ENCODE measurements at places on chromosomes 4 and X.

- no peak for DNase-seq
Observed at GRCh38 chr4:131531087-131531486, 1618.0 kb upstream of the PCDH10 start.

DNA sequence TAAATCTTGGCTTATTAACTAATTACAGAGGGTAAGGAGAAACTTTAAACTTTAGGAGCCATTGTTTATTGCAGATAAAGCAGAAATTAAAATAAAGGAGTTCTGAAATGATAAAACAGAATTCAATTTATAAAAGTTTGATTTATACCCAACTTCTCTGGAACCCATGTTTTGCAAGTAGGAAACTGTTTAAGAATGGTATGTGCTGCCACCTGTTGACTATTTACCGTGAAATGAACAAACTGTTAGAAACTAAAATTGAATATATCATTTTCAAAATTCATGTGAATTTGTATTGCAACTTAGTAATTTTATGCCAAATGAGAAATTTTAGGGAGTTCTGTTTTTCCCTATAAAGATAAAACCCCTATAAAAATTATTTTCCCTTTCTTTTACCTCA lies 11.0 kb upstream of the TBC1D8B start:
- no peak for DNase-seq

DNA sequence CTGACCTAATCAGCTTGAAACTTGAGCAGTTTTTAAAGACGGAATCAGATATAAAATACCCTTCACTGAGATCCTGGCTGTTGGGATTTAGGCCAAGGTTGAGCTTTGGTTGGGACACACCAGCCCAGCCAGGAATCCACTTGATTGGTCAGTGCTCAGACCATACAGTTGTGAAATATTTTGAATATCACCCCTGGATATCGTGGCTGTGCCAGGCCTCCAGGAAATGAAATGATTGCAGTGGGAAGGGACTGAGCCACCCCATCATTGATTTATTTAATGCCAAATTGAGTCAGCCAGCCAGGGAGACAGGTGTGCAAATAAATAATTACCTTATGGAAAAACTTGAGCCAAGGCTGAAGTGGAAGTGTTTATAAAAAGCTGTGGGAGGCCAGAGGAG lies 128.4 kb upstream of the SCML1 start:
- DNase-seq = no peak

GRCh38 chrX:34546366-34546765 lies 110.7 kb downstream of the TMEM47 start:
- no peak for DNase-seq

DNA sequence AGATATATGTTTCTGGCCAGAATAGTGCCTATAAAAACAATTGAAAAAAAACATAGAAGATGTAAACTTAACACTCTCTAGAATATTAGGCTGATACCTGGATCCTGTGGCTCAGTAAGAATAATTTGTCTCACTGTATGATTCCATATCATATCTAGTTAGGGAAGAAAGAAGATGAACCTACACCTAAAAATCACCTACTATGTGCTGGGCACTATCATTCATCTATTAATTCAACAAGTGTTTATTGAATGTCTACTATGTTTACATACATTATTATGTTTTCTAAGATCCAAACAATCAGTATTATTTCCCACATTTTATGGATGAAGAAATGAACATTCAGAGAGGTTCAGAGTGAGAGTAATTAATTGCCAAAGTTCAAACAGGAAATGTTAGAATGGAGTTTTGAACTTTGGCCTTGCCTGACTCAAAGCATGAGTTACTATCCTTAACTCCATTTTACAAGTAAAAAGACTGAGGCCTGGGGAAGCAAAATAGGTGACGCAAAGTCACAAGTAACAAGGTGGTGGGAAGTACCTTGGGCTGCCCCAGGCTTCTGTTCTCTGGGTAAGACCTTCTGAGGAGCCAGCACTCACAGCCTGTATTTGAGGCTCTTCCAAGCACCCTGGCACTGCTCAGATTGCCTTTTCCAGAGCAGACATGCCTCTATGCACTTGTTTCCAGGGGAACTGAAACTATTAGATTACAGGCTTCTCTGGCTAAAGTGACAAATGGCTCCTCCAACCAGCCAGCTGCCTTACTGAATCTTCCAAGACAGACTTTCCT lies 111.1 kb upstream of the ACSL4 start:
- no peak for DNase-seq

DNA sequence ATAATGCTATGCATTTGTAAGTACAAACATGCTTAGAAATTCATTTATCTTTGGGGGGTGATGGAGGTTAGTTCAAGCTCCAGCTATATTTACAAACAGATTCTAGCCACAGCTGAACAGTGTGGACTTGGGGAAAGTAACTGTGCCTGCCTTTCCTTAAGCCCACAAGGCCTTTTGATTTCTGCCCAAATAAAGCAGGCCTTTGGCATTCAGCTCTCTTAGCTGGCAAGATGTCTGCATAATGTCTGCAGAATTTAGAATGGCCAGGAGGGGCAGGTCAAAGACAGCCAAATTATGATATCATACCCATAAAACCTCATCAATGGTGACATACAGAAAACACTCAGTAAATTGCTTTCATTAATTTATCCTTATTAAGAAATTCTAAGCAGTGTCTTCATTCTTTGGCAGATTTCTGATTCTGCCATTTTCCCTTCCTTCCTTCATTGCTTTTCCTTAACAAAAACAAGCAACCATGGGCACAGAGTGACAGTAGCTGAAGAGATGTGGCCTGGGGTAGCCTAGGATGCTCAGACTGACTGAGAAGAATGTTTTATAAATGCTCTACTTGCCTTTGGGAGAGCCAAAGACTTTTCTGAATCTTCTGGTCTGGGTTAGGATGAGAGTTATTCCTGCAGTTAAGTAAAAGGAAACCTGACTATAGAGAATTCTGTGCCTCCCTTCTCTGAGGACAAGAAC lies 538.7 kb upstream of the NR3C2 start:
- no peak for DNase-seq
